ENCODE measurements at places on chromosomes 13 and 19.

DNA sequence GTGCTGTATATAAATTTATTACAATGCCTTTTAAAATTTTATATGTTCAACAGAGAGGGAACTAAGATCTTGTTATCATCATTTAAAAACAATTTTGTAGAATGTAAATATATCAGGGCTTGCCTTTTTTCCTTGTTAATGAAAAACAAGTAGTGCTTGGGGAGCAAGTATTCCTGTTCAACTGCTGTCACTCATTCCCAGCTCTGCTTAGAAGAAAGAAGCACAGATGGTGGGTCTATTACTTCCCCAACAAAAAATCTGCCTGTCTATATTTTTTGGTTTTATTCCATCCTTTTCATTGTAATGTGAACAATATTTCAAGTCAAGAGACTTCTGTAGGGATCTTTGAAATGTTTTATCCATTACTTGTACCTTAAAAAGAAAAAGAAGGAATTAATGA is 503.9 kb downstream of the GPC5 start:
- DNase-seq: no peak

DNA sequence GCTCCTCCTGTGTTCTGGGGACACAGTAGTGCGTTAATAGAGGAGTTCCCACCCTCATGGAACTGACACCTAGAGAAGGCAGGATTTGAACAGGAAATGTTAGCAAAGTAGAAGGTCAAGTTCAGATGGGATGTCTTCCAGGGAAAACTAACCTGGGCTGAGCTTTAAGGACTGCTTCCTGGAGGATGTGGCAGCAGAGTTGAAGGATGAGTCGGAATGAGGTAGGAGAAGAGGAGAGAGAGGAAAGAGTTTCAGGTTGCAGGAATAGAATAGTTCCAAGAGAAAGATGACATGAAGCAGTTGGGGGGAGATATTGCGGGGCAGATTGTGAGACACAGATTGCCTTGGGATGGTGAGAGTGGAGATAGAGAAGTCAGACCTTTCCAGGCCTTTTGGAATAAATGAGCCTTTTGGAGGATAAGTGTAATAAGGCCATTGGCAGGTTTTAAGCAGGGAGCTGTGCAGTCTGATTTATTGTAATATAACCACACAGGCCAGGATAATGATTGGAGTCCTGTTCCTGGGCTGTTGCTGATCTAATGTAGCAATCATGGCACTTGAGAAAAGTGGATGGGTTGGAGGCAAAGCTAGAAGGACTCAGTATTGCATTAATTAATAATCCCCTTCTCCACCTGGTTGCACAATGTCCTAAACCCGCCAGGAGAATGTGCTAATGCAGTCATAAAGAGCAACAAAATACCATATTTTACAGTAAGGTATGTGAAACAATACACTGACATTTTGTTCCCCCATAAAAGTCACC is 205.4 kb downstream of the SHISA2 start:
- DNase-seq: no peak

DNA sequence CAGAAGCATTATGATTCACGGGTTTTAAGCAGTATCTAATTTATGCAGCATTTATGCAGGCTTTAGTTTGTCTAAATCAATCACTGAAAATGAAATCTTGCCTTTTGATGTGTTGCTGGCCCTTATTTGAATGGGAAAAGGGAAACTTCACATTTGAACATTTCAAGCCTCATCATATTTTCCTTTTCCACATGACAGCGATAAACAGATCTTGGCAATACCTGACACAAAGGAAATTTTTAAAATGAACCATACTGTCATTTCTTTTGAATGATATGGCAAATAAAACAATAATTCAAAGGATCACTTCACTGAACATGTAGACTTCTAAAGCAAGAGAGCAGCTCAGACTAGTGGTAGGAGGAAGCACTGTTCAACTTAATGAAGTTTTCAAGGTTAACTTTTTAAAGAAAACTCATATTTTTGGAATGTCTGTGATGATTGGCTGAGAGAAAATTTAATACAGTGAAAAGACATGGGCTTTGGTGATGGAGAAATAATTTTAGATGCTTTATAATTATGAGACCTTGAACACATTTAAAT is 198.1 kb downstream of the OXGR1 start:
- no peak for DNase-seq

DNA sequence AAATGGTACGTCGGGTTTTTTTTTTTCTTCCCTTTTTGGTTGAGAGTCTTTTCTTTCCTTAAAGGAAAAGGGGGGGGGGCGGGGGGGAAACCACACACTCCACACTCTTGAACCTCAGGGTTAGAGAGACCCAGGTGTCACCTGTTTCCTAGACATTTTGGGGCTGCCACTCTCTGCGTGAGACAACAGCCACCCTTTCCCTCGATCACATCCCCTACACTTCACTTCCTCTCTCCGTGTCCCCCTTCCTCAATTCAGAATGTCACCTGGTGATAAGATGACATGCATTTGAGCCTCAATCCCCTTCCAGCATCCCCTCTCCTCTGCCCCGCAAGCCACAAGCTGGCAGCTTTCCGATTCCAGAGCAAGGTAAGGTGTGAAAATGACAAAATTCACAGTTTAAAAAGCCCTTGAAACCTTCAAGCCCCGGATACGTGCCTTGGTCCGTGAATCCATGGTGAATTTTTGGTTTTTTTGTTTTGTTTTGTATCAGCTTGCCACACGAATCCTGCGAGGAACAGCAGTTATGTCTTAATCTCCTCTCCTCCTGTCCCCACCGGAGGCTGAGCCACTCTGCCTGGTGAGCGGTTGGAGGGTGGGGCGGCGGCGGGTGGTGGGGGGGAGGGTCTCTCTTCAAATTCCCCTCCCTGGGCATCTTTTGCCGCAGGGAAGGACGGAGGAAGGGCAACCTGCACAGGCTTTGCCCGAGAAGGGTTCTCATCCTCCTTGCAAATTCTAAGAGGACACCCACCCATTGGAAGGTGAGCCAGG is 4.2 kb downstream of the PTPRS start:
- DNase-seq: no peak

DNA sequence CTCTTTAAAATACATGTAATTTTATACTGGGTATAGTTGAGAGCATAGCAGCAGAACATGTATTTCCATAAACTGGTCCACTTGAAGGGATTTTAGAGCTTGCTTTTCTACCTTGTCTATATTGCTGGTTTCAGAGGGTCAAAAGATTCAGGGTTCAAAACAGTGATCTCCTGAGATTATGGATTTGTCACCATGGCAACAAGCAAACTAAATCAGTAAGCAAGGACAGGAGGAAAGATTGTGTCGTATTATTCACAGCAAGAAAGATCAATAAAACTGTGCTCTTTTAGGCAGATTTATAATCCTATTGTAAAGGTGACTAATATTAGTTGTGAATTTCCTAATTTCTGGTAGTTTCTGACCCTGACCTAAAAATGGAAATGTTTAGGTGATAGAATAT is 496.4 kb downstream of the LMO7 start:
- DNase-seq: no peak

DNA sequence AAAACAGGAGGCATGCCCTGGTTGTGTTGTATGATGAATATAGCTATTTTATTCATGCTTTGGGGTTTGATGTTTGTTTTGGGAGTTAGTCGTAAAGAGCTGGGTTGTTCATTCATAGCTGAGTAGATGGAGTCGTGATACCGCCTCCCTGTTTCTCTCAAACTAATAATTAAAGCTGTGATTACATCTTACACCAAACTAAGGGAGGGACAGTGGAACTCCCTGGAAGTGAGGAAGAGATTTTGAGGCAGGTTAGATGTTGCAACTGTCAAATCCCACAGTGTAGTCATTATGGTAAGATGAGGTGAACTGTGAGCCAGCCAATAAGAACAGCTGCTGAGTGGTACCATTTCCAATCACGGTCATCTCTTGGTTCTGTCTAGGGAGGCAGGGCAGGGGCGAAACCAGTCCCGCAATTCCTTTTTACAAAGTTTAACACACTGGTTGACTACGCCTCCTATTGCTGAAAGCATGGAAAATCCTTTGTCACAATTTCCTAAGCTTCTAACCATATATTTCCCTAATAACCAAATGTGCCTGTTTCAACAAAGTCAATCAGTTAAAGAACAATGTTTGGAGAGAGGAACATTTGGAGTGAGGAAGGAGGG is 207.6 kb upstream of the SERP2 start:
- DNase-seq: no peak

DNA sequence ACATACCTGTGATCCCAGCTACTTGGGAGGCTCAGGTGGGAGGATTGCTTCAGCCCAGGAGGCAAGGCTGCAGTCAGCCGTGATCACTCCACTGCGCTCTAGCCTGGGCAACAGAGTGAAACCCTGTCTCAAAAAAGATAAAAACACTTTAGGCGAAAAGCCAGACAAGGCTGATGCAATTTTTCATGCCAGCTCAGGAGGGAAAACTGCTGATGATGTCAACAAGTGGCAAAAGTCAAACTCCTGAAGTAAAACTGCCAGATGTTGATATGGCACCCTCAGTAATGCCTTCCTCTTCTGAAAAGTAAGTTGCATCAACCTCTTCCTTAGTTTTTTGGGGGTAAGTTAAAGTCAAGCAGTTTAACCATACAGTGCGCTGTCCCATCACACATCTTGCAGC is 15.6 kb downstream of the ZNF599 start:
- DNase-seq: no peak

Data from smooth muscle cell of the brain vasculature (primary cell).